Activated T-cell treated with anti-CD3 and anti-CD28 coated beads for 48 hours (primary cell): ENCODE measurements at places on chromosomes 4 and X.

DNA sequence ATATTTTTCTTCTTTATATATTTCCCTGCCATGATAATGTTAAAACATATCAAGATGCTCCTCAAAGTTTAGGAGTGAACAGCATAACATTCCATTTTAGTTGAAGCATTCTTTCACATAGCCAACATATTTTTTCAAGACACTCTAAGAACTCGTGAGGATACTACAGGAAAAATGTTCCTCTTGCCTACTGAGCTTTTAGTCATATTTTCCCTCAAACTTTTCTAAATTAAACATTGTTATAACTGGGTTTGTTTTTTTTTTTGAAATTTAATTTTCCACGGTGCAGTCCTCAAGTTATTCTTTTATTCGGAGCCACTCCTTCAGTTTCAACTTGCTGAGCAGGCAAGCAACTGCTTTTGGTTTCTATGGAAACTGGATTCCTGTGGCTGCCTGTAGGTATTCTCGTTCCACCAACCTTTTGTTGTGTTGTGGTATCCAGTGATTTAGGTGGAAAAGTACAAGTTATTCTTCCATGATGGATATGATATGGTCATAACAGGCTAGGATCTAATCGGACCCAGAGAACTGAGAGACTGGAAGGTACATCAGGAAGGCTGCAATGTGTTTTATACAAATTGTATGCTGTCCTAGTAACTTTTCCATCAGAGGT is 248.0 kb downstream of the TRIML1 start:
- no peak for DNase-seq

GRCh38 chr4:189767941-189768340 is 172.7 kb upstream of the FRG1 start:
- no peak for DNase-seq

- no peak for DNase-seq
Observed at GRCh38 chr4:1985780-1986577, 22.8 kb downstream of the NELFA start.

- no peak for DNase-seq
Observed at GRCh38 chrX:100085846-100086245, 324.2 kb downstream of the PCDH19 start.

GRCh38 chr4:113996599-113997177 is 17.2 kb upstream of the ARSJ start:
- no peak for DNase-seq

GRCh38 chr4:54390670-54391069 is 161.6 kb downstream of the PDGFRA start:
- DNase-seq, result no peak
